NCI-H2081 (cell line): ENCODE measurements at places on chromosomes 11 and 22.
A peak's percentile ranks its signal among the peaks of the same experiment; 100 is the strongest.

- DNase-seq, result no peak
Observed at GRCh38 chr11:10926801-10927211, 69.0 kb upstream of the ZBED5 start.

GRCh38 chr11:20731676-20732215 lies 62.4 kb downstream of the NELL1 start:
- DNase-seq, result no peak

DNA sequence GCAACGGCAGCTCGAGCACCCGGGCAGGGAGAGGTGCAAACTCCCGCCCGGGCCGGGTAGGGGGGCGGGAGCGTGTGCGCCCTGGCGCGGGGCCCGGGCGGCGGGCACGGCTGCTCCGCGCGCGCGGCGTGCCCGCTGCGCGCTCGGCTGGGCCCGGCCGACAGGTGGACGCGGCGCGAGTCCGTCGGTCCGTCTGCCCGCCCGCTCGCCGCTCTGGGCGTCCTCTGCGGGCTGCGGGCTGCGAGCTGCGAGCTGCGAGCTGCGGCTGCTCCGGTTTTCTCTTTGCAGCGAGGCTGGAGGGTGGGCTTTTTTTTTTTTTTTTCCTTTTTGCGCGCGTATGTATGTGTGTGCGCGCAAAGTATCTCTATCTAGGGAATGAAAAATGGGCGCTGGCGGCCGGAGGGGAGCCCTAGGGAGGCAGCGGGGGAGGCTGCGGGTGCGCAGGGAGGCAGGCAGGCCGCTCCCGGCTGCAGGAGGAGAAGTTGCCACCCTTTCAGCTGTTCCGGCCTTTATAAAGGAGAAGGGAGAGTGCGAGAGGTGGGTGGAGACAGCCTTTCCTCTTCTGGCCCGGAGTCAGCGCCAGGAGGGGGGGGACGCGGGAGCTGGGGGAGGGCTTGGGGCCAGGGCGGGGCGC lies at the start of gene PDGFB:
Gene PDGFB, minus strand, starts transcription at position 487 of the 634 bp plus-strand sequence. CDS start 1,019 bp downstream, outside the sequence.
- DNase-seq, result no peak

DNA sequence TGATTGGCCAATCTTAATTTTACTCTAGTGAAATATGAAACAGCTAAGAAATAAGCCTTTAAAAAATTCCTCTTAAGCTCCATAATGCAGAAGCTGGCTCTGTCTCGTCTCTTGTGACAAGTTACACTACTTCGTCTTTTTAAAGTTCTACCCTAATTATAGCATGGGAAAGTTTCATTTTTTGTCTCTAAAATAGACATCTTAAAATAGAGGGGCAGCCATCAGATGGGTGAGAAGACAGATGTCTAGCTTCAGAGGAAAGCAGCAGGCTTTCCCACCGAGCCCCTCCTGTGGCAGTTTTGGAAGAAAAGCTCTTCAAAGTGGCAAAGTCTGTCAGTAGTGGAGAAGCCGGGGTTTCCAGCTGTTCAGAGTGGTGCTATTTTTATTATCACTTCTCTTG lies 39.5 kb downstream of the XRRA1 start:
- no peak for DNase-seq

DNA sequence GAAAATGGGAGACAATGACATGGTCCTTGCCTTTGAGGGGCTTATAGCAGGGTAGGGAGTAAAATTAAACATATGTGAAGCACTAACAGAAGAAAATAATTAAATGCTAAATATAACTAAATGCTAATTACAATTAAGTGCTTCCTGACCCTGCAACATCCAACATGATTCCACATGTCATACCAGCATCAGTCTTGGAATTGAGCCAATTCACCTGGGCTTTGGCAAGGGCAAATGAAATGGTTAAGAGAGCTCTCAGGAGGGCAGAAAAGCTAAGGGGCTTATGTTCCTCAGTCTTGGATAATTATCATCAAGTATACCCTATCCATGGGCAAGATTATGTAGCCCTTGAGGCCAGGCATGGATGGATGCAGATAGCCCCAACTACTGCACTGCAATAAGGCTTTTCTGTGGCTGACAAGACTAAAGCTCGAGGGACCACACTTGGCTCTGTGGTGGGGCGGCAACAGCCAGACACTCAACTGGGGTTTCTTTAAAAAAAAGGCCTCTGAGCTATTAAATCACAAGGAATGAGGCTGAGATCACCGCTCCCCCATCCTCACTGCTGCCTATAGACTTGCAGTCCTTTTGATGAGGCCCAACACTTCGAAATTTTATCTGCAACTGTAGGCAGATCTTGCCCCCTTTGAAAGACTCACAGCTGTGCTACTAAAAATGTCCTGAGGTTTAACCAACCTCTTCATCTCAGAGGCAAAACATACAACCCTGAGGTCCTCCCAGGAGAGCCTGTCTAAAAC lies 39.0 kb downstream of the IL18BP start:
- peak; percentile 41 for DNase-seq

DNA sequence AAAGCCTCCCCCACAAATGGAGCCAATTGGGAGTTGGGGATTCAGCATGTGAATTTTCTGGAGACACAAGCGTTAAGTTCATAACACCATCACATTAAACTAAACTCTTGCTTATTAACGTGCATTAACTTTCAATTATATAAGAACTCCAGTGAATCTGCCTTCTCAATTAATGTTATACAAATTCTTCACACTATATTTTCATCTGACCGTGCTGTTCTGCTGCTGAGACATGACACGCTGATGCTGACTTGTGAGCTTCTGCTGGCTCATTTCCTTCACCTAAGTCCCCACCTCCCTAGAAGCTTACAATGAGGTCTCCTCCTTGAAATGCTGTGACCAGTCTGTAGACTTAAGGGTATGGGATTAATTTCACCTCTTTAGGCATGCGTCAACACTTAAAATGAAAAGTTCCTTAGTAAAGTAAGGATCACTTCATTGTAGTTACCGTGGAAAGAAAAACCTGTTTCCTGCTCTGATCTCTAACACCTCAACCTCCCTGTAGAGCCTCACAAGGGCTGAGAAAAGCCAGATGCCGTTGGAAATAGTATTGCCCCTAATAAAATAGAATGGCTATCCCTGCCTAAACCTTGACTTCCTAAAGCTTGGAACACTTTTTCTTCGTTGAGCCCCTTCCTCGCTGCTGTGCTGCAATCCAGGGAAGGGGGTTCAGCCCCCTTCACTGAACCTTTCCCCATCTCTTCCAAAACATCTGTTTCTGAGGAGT lies 2.2 kb downstream of the HBG2 start:
- no peak for DNase-seq

DNA sequence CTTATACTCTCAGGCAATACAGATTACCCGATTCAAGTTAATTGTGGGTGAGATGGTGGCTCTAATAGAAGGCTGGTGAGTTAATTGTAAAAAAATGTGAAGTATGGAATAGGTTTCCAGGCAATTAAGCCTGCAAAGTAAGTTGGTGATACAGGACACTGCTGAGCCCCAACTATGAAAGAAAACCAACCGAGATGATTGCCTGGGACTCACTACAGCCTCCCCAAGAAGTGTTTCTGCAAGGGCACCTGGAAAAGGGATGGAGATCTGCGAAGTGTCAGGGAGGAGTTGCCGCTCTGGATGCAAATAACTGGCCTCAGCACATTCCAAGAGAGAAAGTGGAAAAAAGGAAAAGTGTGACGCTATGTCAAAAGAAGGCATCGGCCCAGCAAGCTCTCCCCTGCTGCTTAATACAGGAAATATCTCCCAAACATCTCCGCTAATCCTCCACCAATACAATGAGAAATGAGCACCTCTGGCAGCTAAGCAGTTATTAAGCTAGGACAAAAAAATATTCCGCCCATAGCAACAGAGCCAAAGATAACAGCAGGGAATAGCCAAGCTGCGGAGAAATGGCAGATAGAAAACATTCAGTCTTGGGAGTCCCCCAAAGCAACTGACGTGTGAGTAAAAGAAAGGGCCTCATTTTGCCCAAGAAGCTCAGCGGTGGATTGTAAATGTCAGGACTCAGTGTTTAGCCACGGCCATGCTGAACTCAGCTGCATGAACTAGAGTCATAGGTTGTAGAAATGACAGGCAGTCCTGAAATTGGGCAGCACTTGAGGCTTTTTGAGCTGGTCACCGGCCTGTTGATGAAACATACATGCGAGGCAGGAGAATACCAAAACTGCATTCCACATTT lies 133.7 kb downstream of the SNX19 start:
- no peak for DNase-seq

- DNase-seq, result no peak
Observed at GRCh38 chr11:35723493-35723892, 60.9 kb downstream of the TRIM44 start.

DNA sequence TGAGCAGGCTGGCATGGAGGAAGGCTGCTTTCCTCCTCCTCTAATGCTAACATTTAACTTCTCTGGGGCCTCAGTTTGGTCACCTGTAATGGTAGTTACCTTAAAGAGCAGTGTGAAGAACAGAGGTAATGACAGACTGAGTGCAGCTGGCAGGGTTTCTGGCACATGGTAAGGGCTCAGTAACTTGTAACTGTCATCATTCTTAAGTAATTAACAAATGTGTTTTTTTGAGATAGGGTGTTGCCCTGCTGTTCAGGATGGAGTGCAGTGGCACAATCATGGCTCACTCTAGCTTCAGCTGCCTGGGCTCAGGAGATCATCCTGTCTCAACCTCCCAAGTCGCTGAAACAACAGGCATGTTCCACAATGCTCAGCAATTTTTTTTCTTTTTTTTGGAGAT lies 242.0 kb upstream of the SYN3 start:
- DNase-seq, result no peak

GRCh38 chr22:25078591-25078990 lies 121.1 kb upstream of the CRYBB3 start:
- DNase-seq, result no peak

- DNase-seq, result peak; percentile 91
Observed at GRCh38 chr11:7020183-7020917, at the start of the genes NLRP14 and ZNF214. NLRP14 (plus strand) TSS chr11:7020479; CDS start chr11:7038587, 18,108 bp downstream. ZNF214 (minus strand) TSS chr11:7020346; CDS start chr11:7002835, 17,511 bp downstream.

DNA sequence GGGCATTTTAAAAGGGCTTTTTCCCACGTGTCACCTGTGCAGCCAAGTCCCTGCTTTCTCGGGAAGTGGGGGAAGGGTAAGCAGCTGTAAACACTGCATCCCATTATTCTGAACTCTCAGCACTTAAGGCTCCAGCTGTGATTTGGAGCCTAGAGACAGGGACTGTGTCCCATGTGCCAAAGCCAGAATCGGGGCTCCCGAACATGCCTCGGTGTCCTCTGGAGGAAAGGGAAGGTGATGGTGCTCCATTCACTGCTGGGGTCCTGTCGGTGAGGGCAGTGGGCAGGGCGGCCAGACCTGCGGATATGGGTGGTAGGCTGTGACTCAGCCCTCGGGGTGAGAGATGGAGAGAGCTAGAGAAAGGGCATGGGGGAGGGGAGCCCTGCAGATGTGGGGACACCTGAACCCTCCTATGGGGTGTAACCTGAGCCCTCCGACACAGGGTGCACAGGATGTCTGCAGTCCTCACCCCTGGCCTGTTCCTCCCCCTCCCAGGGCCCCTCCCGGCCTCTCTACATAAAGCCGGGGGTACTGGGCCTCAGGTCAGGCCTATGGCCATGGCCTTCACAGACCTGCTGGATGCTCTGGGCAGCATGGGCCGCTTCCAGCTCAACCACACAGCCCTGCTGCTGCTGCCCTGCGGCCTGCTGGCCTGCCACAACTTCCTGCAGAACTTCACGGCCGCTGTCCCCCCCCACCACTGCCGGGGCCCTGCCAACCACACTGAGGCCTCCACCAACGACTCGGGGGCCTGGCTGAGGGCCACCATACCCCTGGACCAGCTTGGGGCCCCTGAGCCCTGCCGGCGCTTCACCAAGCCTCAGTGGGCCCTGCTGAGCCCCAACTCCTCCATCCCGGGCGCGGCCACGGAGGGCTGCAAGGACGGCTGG lies 31.8 kb downstream of the CAPN1 start:
- DNase-seq, result no peak

- DNase-seq, result no peak
Observed at GRCh38 chr11:88194990-88195389, 19.7 kb upstream of the RAB38 start.

- peak; percentile 10 for DNase-seq
Observed at GRCh38 chr11:33735271-33736147, 714 bp downstream of the CD59 start.

DNA sequence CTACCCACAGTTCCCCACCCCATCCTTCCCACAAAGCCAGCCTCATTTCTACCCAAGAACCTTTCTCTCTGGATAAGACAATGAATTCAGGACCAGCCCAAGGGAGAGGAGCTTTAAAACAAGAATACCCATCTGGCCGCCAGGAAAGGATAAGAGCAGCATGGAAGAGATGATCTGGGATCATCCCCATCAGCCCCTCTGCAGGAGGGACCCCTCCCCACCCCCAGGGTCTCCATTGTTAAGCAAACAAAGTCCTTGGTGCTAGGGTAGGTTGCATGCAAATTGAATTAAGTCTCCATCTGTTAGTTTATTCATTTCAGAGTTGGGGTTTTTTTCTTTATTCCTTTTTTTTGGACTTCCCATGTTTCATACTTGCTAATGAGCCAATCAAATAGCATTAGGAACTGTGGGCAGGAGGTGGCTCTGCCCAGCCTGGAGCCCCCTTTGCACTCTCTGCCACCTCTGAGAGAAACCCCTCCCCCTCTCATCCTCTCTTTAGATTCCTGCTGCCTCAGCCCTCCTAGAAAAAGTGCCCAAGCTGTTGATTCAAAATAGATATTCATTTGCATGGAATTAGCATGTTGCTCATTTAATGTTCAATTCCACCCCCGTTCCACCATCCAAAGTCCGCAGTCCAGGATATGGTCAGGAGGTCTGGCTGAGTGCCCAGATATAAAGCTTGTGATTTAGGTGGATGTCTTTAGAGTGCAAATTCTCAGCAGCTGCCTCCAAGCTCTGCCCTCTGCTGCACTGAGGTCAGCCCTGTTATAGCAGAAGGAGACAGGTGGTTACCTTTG lies 138.5 kb upstream of the NCAM1 start:
- DNase-seq, result no peak

- no peak for DNase-seq
Observed at GRCh38 chr22:24325105-24325757, 54.6 kb downstream of the SPECC1L start.

DNA sequence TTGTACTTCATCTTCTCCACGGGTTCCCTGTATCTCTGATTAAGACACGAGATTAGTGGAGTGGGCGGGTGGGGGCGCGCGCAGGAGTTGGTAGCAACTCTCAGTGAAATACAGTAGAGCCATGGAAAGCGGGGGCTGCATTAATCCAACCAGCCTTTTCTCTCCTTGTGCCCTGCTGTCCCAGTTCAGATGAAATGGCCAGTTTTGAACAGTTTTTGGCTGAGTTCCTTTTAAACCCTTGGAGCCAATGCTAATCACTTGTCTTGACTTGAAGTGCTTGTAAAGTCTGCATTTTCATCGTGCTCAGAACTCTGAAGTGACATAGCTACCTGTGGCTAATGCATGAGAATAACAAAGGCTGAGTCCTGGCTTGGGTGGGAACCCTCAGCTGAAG lies 734 bp upstream of the TMEM123 start:
- DNase-seq, result no peak

DNA sequence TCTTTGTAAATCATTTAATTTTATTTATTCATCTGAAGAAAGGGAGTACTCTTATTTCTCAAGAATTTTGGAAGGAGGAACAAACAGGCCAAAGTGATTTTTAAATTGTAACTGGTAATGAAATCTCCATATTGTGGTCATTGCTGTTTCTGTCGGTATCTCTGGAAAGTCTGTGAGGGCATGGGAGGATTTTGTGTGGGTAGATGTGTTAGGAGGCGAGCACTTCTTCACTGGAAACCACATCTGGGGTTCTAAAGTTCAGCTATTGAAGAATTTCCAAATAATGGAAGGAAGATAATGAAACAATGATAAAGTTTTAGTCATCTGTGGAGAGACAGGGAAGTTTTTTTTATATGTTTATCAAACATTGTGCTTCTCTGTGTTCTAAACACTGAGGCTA lies 6.6 kb downstream of the TRIM34 start:
- no peak for DNase-seq
